ENCODE measurements at places on chromosomes 12 and 14. TPM values are rescaled to one million over a fixed set of nuclear protein-coding genes. Genes with fewer than 3 reads are reported as not detected.

Gene KRT77
- not detected for polyA plus RNA-seq

Gene HOXC11
- polyA plus RNA-seq, result 2.1 TPM

Gene BATF
- polyA plus RNA-seq, result 0.71 TPM

Gene NUAK1
- polyA plus RNA-seq, result 11.9 TPM

Gene ST8SIA1
- 7.0 TPM for polyA plus RNA-seq

Gene SLCO1C1
- polyA plus RNA-seq, result 0.73 TPM

Gene HPD
- 5.0 TPM for polyA plus RNA-seq

Gene SALL2
- 62.0 TPM for polyA plus RNA-seq

Gene RNASE3
- polyA plus RNA-seq, result 0.77 TPM

Gene TESPA1
- polyA plus RNA-seq, result 0.30 TPM

Gene TDG
- polyA plus RNA-seq, result 49.3 TPM

Gene ADAM21
- 0.73 TPM for polyA plus RNA-seq

Gene RERGL
- polyA plus RNA-seq, result 11.5 TPM
